Activated T-helper 1 cell treated with anti-CD3 and anti-CD28 coated beads, Interleukin-2, amount 50 U/mL, for 16 hours (primary cell): ENCODE measurements at places on chromosomes 6 and 20.

DNA sequence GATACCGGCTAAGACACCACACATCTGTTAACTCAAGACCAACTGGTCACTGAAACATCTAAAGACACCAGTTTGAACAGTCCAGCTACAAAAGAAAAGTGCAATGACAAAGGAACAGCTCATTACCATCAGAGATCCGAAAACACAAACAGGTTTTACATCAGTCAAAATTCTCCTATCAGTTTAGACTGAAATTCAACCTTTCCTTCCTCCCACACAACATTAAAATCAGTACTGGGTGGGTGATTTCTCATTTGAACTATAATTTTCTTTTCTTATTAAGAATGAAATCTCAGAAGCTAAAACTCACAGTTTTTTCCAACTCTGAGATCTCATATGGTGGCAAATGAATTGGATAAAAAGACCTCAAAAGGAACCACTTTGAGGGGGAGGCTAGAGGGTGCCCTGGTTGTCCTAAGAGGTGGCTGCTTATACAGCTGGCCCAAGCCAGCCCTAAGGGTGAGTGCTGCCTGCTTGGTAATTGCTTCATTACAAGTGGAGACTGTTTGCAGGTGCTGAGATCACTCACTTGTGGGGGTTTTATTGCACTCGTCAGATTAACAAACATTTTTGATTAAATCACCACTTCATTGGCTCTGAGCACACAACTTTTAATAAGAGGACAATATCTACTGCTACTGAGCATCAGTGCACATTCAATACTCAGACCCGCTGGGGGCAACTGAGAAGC lies 4.3 kb downstream of the CCDC167 start:
- no peak for DNase-seq

- DNase-seq: no peak
These were observed 119.5 kb downstream of the FOXC1 start for GRCh38 chr6:1729133-1729749.

DNA sequence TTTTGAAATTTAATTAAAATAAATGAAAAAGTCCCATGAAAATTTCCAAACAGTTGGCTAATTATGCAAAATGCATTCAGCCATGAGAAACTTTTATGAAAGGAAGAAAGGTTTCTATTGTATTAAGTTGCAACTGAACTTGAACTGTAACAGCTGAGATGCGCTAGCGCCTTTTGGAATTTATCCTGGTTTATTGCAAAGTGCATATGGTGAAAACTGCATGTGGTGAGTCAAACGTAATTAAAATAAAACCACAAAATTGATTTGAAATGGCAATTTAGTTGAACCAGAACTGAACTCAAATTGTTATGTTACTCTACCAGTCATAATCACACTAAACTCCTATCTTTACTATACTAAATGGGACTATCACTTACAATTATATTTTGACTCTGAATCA lies 46.4 kb upstream of the COL21A1 start:
- DNase-seq: no peak

DNA sequence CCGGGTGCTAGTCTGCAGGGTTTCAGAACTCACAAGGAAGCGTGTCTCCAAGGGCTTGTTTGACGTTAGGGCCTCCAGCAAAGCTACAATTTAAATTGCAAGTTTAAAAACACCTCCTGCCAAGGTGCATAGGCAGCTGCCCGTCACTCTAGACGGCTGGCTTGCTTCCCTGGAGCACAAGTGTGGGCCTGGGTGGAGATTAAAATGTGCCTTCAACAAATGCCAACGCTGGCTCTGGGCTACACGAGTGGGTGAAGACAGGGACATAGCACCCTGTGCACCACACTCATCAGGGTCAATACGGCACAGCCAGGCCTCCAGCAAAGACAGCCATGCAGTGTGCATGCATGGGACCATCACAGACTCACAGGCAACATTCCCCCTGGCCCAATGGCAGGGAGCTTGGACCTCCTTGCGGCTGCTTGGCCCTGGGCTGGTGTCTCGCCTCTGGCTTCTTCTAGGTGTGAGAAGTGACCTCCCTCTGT lies 48.4 kb upstream of the FRMD1 start:
- no peak for DNase-seq

DNA sequence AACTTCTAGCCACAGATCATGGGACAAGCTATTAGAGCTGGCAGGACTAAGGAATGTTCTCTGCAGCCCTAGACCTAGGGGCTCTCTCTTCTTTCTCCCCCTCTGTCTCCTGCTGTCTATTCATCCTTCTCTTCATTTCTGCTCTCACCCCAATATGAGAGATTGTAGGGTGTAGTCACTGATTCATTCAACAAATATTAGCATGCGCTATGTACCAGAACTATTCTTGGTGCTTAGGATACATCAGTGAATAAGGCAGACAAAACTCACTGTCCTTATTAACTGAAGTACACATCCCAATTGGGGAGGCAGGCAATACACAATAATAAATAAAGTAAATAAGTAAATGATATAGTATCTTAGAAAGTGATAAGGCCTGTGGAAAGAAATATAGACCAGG lies 14.7 kb upstream of the SIRPB2 start:
- no peak for DNase-seq

DNA sequence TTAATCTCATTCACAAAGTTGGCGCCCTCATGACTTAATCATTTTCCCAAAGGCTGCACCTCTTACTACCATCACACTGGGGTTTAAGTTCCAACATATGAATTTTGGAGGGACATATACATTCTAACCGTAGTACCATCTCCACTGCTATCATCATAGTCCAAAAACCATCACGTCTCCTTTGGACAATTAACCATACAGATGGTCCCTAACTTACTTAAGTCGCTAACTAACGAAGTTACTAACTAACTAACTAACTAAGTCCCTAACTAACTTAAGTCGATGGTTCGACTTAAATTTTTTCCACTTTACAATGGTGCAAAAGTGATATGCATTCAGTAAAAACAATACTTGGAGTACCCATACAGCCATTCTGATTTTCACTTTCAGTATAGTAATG lies 24.0 kb upstream of the TBC1D22B start:
- no peak for DNase-seq

DNA sequence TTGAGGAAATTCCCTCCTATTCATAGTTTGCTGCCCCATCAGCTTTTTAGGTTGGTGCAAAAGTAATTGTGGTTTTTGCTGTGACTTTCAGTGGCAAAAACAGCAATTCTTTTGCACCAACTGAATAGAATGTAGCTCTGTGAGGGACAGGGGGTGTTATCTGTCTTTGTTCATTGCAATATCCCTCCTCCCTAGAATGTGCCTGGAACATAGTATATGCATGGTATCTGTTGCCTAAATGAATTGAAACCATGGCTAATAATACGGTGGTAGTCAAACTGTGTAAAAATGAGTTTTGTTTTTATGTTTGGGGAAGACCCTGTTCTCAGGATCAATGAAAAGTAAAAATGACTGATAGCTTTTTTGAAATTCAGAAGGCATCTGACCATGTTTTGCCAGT lies 45.1 kb downstream of the SCAND1 start:
- DNase-seq: no peak

DNA sequence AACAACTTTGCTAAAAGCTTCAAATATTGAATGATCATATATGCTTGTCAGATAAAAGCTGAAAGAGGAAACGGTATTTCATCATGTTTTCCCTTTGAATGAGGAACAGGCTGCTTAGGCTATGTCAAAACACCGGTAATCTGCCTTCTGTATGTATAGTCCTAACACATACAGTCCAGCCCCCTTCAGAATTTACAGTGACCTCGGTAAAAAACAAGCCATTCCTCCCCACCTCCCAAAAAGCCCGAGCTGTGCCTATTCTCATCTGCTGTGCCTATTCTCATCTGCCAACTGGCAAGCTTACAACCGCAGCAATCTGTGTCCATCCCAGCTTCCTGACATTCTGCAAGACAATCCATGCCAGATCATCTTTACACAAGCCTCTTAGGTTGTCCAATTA lies 26.8 kb upstream of the UBE2J1 start:
- DNase-seq: no peak

DNA sequence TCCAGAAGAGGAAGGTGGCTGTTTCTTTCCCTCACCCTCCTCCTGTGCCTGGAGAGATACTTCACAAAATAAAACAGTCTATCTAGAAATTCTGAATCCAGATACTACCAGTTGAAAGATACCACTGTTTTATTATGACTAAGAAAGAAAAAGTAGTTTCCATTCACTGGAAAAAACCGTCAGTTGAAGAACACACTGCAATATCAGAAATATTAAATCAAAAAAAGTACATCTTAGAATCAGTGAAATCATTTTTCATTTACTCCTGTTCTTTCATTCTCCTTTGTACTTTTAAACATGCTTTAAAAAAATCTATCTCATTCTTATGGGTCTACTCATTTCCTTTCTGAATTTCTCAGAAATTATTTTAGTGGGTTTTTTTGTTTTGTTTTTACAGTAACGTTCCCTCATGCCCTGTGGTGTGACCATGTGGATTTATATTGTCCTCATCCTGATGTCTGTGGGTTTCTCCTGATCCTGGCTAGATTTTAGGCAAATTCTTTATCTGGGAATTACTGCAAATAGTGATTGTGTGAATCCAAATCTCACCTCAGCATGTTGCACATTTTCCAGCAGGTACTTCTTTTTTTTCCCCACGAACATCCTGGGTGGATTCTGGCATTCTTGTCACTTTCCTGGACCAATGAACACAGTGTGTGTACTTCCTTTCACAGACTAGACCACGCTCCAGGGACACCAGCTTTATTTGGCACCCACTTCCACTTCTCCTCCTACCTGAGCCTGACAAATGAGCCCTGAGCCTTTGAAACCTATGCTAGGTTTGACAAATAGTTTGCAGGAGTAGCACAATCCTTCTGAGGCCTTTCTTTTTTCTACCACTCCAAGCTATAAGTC lies 114.0 kb upstream of the LAMP5 start:
- DNase-seq: no peak

DNA sequence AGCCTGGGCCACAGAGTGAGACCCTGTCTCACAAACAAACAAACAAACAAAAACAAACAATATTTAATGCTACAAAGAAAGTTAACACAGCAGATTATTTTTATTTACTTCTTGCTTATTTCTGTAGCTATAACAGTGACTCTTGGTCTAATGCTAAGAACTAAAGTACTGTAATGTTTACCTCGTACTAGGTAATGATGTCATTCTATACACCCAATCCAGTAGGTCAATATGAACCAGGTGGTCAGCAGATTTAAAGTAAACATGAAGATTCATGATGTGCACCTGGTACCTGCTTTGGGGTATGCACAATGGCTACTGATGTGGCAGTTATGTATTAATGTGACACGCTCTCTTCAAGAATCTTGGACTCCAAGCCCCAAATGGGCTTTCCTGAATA lies 36.6 kb upstream of the CARMIL1 start:
- DNase-seq: no peak

GRCh38 chr6:21395121-21395520 lies 198.4 kb upstream of the SOX4 start:
- DNase-seq: no peak

GRCh38 chr20:60669211-60669610 lies 582.9 kb upstream of the CDH4 start:
- DNase-seq: no peak

DNA sequence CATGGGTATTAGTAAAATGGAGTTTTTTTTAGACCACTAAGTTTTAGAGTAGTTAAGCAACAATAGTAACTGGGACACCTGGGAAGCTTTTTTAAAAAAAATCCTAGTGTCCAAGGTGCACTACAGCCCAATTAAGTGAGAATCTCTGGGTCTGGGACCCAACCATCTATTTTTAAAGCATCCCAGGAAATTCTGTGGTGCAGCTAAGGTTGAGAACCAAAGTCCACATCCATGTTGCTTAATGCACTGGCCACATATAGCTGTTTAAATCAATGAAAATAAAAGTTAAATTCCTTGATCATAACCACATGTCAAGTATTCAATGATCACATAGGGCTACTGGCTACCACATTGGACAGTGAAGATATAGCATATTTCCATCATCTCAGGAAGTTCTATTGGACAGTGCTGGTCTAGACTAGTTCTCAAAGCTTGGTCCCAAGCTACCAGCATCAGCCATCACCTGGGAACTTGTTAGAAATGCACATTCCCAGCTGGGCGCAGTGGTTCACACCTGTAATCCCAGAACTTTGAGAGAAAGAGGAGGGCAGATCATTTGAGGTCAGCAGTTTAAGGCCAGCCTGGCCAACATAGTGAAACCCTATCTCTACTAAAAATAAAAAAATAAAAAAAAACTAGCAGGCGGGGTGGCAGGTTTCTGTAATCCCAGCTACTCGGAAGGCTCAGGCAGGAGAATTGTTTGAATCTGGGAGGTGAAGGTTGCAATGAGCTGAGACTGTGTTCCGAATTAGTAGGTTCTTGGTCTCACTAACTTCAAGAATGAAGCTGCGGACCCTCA lies 12.7 kb downstream of the KIF13A start:
- DNase-seq: no peak

DNA sequence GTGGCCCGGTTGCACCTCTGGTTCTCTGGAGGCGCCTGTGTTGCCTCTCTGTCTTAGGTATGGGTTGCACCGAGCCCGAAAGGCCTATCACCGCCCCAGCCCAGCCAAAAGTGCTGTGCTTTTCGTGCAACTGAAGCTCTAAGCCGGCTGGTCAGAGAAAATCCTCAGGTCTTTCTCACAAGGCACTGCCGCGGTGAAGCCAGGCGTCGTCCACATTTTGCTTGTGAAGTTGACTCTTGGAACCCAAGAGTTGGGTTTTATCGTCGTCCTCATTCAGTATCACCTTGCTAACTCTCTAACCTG lies 726 bp upstream of the EMILIN3 start:
- DNase-seq: no peak

- no peak for DNase-seq
These were observed 218.3 kb downstream of the PREX1 start for GRCh38 chr20:48609491-48609978.

DNA sequence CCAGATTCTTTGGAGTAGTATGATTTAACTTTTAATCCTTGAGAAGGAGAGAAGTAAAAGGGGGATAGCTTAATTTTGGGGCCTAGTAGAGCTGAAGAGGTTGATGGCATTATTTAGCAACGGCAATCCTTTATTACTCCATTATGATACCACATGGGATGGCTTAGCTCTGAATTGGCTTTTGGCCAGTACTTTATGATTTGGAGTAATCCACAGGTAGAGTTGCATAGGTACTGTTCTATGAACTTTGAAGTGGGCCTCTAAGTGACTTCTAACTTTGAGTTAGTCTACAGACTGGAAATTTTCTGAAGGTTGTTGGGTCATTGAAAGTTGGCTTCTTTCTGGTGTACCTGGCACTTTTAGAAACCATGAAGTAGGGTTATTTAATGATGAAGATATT lies 11.6 kb downstream of the YWHAB start:
- no peak for DNase-seq

DNA sequence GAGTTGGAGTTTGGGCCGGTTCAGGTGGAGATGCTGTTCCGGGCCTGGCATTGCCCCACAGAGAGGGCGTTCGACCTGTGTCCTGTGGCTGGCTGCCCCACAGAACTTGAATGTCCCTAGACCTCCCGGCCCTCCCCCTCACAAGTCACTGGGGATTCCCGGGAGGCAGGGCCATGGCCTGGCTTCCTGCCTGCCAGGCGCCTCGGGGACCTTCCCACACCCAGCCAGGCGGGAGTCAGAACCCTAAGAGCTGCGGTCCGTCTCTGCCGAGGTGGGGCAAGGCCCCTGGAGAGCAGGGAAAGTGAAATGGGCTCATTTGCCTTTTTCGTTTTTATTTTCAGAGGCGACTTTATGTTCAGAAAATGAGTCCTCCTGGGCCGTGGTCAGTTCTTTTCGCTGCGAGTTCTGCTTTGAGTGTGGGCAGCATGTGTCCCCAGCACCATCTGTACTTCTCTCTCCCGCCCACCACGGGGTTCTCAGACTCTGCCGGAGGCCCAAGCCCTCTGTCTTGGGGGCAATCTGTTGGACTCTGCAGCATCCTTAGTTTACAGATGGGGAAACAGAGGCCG lies 8.5 kb downstream of the RBM38 start:
- DNase-seq: peak; percentile 41
